Endodermal cell (in vitro differentiated cells): ENCODE measurements at places on chromosomes 13 and 19. TPM values are rescaled to one million over a fixed set of nuclear protein-coding genes. Genes with fewer than 3 reads are reported as not detected.

The ARHGAP33 gene
- total RNA-seq, result 15.0 and 18.5 TPM in 2 replicates

The PRR22 gene
- 3.3 and 3.6 TPM in 2 replicates for total RNA-seq

The TLE6 gene
- total RNA-seq, result 12.8 and 13.7 TPM in 2 replicates

GRCh38 chr19:29878973-29879654 is 62.9 kb upstream of the URI1 start:
- no peaks in the 10 kb centered on the region for H3K27me3 ChIP-seq
- DNase-seq, result peak; percentile 79
- H3K4me1 ChIP-seq, result no peaks in the 10 kb centered on the region
- no peak overlapping the region for H3K4me3 ChIP-seq

- H3K4me3 ChIP-seq, result peak overlapping the region; percentile 86
- peak; percentile 56 for DNase-seq
- H3K27me3 ChIP-seq, result no peaks in the 10 kb centered on the region
Measured at GRCh38 chr19:16627193-16627927, 644 bp downstream of the MED26 start.

DNA sequence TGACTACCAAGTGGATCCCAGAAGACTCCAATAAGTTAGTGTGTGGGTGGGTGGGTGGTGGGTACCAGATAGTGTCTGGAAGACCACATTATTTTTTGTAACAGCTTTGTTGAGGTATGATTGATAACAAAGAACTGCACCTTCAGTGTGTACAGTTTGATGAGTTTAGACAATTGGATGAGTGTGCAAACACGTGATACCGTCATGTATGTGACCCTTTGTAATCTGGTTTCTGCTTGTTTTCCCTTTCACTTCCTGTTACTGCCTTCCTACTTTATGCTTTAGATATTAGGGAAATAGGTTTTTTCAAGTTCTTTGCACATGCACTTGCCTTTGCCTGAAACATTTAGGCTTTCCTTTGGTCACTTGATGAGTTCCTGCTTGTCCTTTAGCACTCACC is 8.5 kb downstream of the RPL21 start:
- DNase-seq, result no peak
- no peaks in the 10 kb centered on the region for H3K27me3 ChIP-seq
- H3K4me3 ChIP-seq, result no peak overlapping the region
- no peak overlapping the region for H3K27ac ChIP-seq
- H3K4me1 ChIP-seq, result no peaks in the 10 kb centered on the region

DNA sequence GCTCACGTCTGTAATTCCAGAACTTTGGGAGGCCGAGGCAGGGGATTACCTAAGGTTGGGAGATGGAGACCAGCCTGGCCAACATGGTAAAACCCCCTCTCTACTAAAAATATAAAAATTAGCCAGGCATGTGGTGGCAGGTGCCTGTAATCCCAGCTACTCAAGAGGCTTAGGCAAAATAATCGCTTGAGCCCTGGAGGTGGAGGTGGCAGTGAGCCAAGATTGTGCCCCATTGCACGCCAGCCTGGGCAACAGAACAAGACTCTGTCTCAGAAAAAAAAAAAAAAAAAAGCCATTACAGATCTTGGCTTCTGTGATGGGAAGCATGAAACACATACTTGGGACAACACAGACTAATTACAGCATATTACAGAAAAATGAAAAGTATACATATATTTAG is 1404.5 kb upstream of the SPRY2 start:
- H3K36me3 ChIP-seq, result peaks cover 13% of the 10 kb centered on the region
- no peak for DNase-seq
- H3K27me3 ChIP-seq, result no peaks in the 10 kb centered on the region
- H3K4me1 ChIP-seq, result peaks cover 2% of the 10 kb centered on the region

DNA sequence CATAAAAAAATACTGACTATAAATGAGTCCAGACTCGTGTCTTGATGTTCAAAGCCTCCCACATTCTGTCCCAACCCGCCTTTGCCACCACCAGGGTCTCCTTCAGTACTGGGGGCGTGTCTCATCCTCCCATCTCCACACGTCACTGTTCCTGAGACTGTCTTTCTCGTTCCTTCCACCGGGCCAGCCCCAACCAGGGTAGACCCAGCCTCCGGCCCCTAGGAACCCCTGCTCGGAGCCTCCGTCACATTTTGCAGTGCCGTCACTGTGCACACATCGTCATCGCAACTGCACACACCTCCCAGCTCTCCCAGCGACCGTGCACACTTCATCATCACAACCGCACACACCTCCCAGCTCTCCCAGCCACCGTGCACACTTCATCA is 73.4 kb downstream of the SPACA7 start:
- no peak overlapping the region for H3K27ac ChIP-seq
- H3K36me3 ChIP-seq, result no peaks in the 10 kb centered on the region
- no peaks in the 10 kb centered on the region for H3K4me1 ChIP-seq
- H3K4me3 ChIP-seq, result no peak overlapping the region
- H3K27me3 ChIP-seq, result peaks cover 1% of the 10 kb centered on the region
- DNase-seq, result peak; percentile 36

GRCh38 chr13:27789153-27789494 is 3.2 kb upstream of the GSX1 start:
- H3K4me3 ChIP-seq, result no peak overlapping the region
- no peaks in the 10 kb centered on the region for H3K36me3 ChIP-seq
- DNase-seq, result no peak

DNA sequence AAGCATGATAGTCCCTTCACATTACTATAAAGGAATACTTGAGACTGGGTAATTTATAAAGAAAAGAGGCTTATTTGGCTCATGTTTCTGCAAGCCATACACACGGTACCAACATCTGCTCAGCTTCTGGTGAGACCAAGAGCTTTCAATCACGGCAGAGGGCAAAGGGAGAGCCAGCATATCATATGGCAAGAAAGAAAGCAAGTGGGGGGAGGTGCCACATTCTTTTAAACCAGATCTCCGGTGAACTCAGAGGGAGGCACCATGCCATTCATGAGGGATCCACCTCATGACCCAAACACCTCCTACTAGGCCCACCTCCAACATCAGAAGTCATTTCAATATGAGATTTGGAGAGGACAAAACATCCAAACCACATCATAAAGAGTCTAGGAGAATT is 20.3 kb downstream of the XPO4 start:
- peak; percentile 83 for DNase-seq
- no peak overlapping the region for H3K27ac ChIP-seq
